ENCODE measurements at places on chromosomes 16 and 17.

GRCh38 chr17:79354173-79354820 lies 256.6 kb downstream of the RBFOX3 start:
- no peak for DNase-seq

- no peak for DNase-seq
Observed at GRCh38 chr17:63275971-63276745, 169.9 kb downstream of the CYB561 start.

GRCh38 chr17:33112763-33113162 lies 121.1 kb downstream of the SPACA3 start:
- DNase-seq, result no peak

- no peak for DNase-seq
Observed at GRCh38 chr17:4837471-4838308, 4.5 kb downstream of the MINK1 start.

- no peak for DNase-seq
Observed at GRCh38 chr16:78249832-78250231, 150.4 kb downstream of the WWOX start.
